ENCODE measurements at places on chromosomes 16 and 17. TPM values are rescaled to one million over a fixed set of nuclear protein-coding genes. Genes with fewer than 3 reads are reported as not detected.

DNA sequence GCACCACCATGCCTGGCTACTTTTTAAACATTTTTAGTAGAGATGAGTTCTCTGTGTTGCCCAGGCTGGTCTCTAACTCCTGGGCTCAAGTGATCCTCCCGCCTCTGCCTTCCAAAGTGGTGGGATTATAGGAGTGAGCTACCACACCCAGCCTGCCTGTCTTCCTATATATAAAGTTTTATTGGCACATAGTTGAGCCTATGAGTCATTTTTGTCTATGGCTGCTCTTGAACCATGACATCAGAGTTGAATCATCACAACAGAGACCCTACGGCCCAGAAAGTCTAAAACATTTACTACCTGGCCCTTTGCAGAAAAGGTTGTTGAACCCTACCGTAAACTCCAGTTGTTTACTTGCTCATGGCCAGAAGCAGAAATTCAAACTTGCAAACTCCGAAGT is 7.9 kb downstream of the SEPTIN12 start:
- H3K27ac ChIP-seq: no peak overlapping the region
- H3K36me3 ChIP-seq: no peaks in the 10 kb centered on the region
- H3K4me3 ChIP-seq: no peak overlapping the region
- H3K4me1 ChIP-seq: no peaks in the 10 kb centered on the region
- DNase-seq: no peak

GRCh38 chr16:51343411-51343810 is 192.3 kb upstream of the SALL1 start:
- DNase-seq: no peak
- no peaks in the 10 kb centered on the region for H3K4me1 ChIP-seq
- no peaks in the 10 kb centered on the region for H3K27me3 ChIP-seq
- no peak overlapping the region for H3K27ac ChIP-seq
- no peaks in the 10 kb centered on the region for H3K36me3 ChIP-seq

GRCh38 chr16:81035975-81036750 is 521 bp downstream of the ATMIN start:
- no peaks in the 10 kb centered on the region for H3K4me1 ChIP-seq
- no peaks in the 10 kb centered on the region for H3K27me3 ChIP-seq
- peak overlapping the region; percentile 65 for H3K27ac ChIP-seq
- H3K4me3 ChIP-seq: peak overlapping the region; percentile 86
- no peaks in the 10 kb centered on the region for H3K36me3 ChIP-seq

The CDIP1 gene
- polyA plus RNA-seq: 19.4 TPM

DNA sequence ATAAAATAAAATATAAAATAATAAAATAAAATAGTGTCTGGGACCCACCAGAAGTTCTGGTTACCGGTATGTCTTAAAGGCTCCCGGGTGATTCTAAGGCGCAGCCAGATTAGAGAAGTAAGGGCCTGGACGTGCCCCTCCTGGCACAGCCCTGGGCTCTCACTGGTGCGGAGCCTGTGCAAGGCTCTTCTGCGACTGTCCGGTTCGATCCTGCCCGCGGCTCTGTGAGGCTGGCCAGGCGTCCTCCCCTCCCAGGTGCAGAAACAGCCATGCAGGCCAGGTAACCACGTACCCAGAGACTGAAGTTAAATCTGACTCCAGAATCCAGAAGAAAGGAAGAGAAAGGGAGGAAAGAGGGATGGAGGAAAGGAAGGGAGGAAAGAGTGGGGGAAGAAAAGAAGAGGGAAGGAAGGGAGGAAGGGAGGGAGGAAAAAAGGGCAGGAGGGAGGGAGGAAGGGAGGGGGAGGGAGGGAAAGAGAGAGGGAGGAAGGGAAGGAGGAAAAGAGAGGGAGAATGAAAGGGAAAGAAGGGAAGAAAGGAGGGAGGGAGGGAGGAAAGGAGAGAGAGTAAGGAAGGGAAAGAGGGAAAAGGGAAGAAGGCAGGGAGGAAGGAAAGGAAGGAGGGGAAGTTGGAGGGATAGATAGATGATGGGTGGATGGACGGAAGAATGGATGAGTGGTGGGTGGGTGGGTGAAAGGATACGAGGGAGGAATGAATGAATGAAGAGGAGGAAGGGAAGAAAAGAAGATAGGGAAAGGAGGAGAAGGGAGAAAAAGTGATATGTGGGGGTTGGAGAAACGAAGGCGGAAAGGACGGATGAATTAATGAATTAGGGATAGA is 42.3 kb downstream of the C16orf82 start:
- no peaks in the 10 kb centered on the region for H3K4me1 ChIP-seq
- H3K4me3 ChIP-seq: peak overlapping the region; percentile 37
- H3K27ac ChIP-seq: no peak overlapping the region
- H3K27me3 ChIP-seq: no peaks in the 10 kb centered on the region
- DNase-seq: no peak
- H3K36me3 ChIP-seq: no peaks in the 10 kb centered on the region

GRCh38 chr17:49815761-49816281 is 27.3 kb downstream of the KAT7 start:
- peaks cover 74% of the 10 kb centered on the region for H3K36me3 ChIP-seq
- no peaks in the 10 kb centered on the region for H3K27me3 ChIP-seq
- H3K4me3 ChIP-seq: no peak overlapping the region
- DNase-seq: no peak

DNA sequence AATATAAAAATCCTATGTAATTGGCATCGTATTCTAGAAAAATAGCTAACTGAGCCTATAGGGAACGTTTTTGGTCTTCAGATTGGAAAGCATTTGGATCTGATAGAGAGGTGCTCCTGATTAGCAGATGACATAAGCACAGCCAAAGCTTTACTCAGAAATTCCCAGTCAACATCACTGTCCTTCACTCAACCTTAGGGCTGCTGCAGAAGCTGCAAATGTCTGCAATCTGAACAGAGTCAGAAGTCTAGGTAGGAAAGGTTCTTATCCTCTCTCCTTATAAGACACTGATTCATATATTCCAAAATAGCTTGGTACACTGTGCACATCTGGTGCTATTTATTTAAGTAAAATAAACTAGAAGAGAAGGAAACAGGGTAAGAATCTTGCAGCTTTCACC is 19.2 kb downstream of the STRADA start:
- peak; percentile 25 for DNase-seq
- peaks cover 21% of the 10 kb centered on the region for H3K36me3 ChIP-seq

The IRX3 gene
- 4.1 TPM for polyA plus RNA-seq

The SEPTIN12 gene
- polyA plus RNA-seq: not detected

GRCh38 chr17:13727441-13728171 is 125.9 kb upstream of the HS3ST3A1 start:
- H3K27ac ChIP-seq: 0 out of 2 replicates have a peak overlapping the region, but pooled peaks have one; percentile 12
- no peaks in the 10 kb centered on the region for H3K4me1 ChIP-seq
- H3K36me3 ChIP-seq: no peaks in the 10 kb centered on the region
- H3K27me3 ChIP-seq: no peaks in the 10 kb centered on the region

- DNase-seq: no peak
- H3K4me3 ChIP-seq: no peak overlapping the region
- H3K27ac ChIP-seq: peak overlapping the region; percentile 86
- no peaks in the 10 kb centered on the region for H3K36me3 ChIP-seq
Measured at GRCh38 chr17:42365136-42365535, 23.1 kb downstream of the STAT3 start.

- DNase-seq: no peak
- no peak overlapping the region for H3K4me3 ChIP-seq
- no peaks in the 10 kb centered on the region for H3K27me3 ChIP-seq
- H3K36me3 ChIP-seq: no peaks in the 10 kb centered on the region
Measured at GRCh38 chr16:68487203-68487514, 38.9 kb upstream of the SMPD3 start.

DNA sequence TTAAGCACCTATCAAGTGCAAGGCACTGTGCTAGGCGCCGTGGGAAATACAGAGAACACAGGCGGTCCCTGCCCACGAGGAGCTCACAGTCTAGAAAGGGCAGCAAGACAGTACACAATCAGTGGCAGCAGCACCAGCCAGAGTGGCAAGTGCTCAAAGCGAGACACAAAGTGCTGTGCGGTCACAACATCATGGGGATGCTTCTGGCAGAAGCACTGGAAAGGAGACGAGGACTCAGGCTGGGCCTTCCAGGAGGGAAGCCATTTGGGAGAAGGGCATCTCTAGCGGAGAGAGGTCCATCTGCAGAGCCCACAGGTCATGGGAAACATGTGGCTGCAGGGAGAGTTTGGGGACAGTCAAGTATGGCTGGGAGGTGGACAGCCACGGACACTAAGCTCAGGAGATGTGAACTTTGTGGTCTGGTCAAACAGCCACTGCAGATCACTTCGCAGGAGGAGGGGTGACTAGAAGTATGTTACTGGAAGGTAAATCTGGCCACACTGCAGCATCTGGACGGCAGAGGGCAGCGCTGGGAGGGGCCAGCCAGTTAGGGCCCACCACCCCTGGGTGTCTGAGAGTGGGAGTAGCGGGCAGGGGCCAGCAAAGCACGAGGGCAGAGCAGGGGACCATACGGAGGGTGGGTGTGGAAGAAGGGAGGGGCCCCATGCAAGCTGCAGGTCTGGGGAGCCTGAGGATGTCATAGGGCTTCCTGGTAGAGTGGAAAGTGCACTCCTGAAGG is 71.1 kb downstream of the N4BP1 start:
- H3K4me1 ChIP-seq: no peaks in the 10 kb centered on the region
- H3K27ac ChIP-seq: no peak overlapping the region
- H3K36me3 ChIP-seq: peaks cover 6% of the 10 kb centered on the region
- no peak overlapping the region for H3K4me3 ChIP-seq

DNA sequence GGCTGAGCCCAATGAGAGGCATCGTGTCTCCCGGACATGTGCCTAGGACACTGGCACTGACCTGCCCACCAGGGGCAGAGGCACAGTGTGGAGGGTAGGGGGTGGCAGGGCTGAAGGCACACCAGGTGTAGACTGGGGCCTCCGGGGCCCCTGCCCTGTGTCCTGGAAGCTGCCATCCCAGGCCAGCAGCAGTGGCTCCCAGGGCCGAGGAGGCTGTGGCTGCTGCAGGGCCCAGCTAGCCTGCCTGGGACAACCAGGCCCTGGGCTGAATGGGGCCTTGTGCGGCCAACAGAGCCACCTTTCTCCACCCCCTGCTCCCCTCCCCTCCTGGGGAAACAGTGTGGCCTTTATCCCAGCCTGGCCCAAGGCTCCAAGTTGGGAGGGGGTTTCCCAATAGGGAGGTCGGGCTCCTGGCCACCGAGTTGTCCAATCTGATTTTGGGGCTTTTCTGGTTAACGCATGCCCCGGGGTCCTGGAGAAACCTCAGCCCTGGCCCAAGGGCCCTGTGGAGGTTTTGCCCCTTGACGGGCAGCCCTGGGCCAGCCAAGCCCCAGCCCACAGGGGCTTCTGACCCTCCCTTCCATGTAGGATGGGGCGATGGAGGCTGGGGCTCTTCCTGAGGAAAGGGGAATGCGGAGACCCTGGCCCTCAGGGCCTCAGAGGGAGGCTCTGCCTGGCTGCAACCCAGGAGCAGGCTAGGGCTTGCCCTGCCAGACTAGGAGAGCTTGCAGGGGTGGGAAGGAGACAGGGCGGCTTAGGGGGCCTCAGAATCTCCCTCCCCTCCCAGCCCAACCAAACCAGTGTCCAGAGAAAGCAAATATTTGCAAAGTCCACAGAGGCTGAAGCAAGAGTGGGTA is 4.2 kb downstream of the MTSS2 start:
- peaks cover 43% of the 10 kb centered on the region for H3K36me3 ChIP-seq
- DNase-seq: peak; percentile 51

DNA sequence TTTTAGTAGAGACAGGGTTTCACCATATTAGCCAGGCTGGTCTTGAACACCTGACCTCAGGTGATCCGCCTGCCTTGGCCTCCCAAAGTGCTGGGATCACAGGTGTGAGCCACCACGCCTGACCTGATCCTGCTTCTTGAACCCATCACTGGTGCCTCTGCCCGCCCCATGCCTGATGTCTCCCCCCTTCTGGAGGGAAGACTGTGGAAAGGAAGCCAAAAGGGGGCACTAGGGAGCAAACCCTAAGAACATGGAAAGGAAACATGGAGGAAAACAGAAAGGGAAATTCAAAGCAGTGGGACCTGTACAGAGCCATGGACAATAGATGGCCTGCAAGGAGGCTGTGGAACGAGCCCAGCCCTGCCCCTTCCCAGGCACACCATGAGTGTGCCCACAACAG is 31.1 kb upstream of the FASN start:
- H3K27ac ChIP-seq: no peak overlapping the region
- peak; percentile 53 for DNase-seq

- H3K4me3 ChIP-seq: no peak overlapping the region
- H3K27me3 ChIP-seq: no peaks in the 10 kb centered on the region
Measured at GRCh38 chr16:87334651-87335624, 17.7 kb upstream of the C16orf95 start.

DNA sequence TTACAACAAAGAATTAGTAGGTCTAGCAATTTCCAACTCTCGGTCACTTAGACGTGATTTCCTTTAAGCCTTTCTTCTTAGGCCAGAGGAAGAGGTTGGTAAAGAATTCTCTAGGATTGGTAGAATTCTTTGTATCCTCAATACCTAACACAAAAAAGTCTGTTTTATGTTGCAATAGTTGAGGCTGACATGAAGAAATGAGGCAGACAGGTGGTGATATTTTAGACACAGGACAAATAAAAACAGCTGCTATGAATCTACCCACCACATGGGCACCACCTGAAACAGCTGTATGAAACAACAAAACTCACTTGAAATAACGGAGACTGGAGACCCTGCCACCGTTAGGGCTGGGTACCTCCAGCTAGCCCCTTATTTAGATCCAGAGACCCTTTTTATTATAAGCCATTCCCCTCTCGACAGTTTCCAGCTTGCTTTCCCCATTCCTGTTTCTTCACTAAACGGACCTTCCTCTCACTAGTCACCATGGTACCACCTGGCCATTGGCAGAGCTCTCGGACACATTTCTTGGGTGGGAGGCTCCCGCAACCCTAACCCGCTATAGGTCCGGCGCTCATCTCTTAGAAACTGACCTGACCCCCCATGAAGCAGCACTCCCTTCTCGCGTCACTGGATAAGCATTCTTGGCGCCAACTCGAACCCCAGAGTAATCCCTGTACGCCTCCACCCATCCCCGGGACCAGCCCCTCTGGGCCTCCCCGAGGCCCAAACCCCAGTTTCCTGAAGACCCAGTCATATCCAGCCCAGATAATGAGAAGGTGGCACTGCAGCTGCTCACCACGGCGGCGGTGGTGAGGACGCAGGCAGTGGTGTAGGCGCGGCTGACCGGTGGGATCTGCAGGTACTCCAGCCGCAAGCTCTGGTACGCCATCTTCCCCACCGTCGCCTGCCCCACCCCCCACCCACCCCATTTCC is at the start of gene DERL2:
DERL2 (minus strand) TSS at position 909 of the 936 bp plus-strand sequence; CDS start at position 892, 17 bp downstream.
- peaks cover 61% of the 10 kb centered on the region for H3K36me3 ChIP-seq
- no peaks in the 10 kb centered on the region for H3K27me3 ChIP-seq
- H3K4me3 ChIP-seq: peak within 1 kb of the TSS; percentile 93
- peaks cover 16% of the 10 kb centered on the region for H3K4me1 ChIP-seq

DNA sequence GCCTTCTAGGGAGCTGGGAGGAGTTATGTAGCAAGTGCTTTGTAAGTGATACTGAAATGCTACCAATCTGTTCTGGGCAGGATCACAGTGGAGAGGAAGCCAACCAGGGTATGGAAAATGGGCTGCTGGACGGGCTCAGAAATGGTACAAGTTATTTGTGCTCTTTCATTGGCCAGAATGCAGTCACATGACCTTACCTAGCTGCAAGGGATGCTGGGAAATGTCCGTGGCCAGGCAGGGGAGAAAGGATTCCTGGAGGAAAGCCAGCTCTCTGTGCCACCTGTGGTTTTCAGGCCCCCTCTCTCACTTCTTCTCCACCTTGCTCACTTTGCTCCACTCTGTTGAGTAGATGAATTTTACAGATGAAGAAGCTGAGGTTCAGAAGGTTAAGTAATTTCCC is 4.8 kb downstream of the EEF2K start:
- H3K27ac ChIP-seq: no peak overlapping the region
- peaks cover 7% of the 10 kb centered on the region for H3K4me1 ChIP-seq
- DNase-seq: no peak
- no peaks in the 10 kb centered on the region for H3K27me3 ChIP-seq

The GRB7 gene
- not detected for polyA plus RNA-seq

GRCh38 chr16:4330277-4330874 is 14.5 kb downstream of the GLIS2 start:
- H3K27me3 ChIP-seq: no peaks in the 10 kb centered on the region
- H3K36me3 ChIP-seq: peaks cover 3% of the 10 kb centered on the region
- peaks cover 21% of the 10 kb centered on the region for H3K4me1 ChIP-seq
- DNase-seq: peak; percentile 94
- no peak overlapping the region for H3K27ac ChIP-seq
- H3K4me3 ChIP-seq: no peak overlapping the region
